Activated naive CD4-positive, alpha-beta T cell treated with Interleukin-2 at 50 U/mL for 16 hours (primary cell): ENCODE measurements at places on chromosomes 6 and 20.
A peak's percentile ranks its signal among the peaks of the same experiment; 100 is the strongest.

- DNase-seq, result no peak
These were observed 308.6 kb upstream of the MAP3K7 start for GRCh38 chr6:90895299-90896074.

DNA sequence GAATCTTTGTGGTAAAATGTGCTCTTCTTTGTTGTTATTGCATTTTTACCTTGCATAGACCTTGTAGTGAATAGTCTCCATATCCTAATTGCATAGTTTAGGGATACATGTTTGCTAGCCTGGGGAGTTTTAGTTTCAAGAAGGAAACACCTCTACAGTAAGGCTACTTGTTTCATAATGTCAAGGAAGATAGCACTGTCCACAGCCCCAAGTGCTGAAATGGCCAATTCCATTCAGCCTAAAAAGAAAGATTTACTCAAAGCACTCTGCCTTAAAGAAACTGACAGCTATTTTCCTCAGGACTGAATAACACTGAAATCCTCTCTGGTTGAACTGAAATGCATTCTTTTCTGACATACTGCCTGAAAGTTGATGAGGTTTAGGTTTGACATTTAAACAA is 2.6 kb downstream of the HCRTR2 start:
- DNase-seq, result no peak

DNA sequence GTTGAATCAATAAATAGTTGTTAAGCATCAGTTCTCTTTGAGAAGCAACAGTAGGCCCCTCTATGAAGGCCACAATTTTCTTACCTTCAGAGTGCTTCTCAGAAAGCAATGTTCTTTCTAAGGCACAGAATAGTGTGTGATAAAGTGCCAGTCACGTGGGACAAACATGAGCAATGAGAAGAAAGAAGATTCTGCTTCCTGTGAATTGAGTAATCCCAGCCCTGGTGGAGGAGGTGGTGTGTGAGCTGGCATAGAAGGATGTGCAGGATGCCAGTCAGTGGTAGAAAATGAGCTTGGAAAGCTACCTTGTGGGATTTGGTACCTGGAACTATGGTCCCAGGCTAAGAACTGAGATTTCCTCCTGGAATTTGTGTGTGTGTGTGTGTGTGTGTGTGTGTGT is 21.7 kb downstream of the KIZ start:
- no peak for DNase-seq

DNA sequence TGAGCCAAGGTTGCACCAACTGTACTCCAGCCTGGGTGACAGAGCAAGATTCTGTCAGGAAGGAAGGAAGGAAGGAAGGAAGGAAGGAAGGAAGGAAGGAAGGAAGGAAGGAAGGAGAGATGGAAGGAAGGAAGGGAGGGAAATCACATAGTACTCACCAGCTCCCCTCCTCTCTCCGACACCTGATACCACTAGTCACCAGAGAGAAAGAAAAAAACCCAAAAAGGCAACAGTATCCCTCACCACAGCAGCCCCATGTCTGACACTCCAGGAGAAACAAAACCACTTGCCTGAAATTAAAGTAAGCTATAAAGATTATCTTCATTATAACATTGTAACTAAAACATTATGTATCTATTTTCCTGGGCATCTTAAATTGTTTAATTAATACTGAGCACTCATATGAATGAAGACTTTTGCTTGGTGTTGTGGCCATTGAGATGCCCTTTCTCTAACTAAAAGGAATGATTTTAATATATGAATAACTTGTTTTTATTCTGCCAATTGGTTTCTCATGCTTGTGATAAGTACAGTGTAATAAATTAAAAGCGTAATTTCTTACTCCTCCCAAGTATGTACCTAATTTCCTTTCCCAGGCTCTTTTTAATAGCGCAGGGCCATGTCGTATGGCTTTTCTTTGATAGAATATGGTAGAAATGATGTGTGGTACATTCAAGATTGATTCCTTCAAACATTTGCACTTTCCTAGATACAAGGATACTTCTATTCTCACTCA is 390.0 kb downstream of the MMUT start:
- DNase-seq, result no peak

DNA sequence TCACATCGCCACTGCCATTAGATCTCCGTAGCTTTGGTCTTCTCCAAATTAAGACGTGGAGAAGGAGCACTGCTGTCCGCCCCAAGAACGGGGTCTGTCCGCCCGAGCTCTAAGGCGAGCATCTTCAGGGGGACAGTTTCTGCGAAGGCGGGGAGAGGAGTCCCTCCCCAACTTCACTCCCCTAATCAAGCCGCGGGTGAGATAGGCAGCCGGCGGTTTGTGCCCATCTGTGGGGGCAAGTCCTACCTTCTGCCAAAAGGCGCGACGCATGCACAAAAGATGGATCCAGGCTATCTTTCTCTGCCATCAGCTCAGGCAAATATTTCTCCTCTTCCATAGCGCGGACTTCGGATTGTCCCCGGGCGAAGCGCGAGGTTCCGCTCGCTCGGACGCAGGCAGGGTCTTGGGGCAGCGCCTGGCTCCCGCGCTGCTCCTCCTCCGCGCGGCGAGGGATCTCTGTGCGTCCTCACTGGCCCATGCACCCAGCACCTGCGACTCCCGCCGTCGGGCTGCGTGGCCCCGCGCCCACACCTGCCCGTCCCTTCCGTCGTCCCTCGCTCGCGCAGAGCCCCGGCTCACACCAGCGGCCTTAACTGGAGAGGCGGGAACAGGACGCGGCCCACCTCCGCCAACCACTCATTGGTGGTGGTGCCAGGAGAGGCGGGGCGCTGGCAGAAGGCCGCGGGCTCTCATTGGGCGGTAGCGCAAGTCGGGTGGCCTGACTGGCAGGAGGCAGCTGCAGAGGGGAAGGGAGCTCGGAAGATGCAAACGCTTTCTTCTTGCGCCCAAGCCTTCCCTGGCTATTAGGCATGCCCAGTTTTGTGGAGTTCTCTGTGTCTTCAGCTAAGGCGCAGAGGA is at the start of gene KHDRBS2:
TSS of gene KHDRBS2 (minus strand) at position 614 of the 858 bp plus-strand sequence.
- DNase-seq, result no peak

DNA sequence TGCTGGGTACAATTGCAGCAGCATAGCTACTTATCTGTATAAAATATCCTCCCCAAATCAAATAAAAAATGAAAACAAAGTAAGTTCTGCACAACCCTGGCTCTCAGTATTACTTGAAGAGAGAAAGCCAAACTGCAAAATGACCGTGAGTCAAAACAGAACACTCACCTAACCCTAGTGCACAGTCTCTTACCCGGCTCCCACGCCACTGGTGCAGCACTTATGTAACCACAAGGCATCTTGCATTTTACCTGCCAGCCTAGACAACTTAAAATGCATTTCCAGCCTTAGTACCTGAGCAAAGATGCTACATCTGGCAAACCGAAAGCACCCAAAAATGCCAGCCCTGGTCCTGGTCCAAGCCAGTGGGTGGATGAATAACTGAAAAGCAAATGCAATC is 12.4 kb upstream of the SIRPB1 start:
- peak; percentile 65 for DNase-seq

GRCh38 chr20:7828437-7828836 is 111.8 kb downstream of the HAO1 start:
- DNase-seq, result no peak

DNA sequence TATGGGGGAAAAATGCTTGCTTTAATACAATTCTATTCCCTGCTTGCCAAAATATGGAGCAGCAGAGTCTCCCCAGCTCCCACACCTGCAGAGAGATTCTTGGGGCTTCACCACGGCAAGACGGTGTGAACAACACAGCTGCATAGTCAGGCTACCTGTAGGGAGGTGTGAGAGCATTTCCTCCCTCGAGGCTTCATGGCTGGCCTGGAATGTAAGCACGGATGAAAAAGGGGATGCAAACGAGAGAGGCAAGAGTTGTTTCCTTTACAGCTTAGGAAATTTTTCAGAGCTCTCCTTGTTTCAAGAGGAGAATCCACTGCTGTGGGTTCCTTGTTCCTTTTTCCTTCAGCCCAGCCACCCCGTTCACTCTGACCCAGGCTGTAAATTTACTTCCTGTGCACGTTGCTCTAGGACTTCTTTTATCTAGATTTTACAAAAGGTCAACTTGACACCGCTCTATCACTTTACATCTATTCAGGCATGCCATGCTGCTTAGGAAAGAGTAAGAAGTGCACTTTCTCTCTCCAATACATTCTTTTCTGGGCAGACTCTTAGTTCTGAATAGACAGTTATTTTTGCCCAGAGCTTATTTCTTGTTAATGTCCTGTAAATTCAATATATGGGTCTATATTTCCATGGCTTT is 197.1 kb downstream of the KHDC1L start:
- DNase-seq, result no peak

DNA sequence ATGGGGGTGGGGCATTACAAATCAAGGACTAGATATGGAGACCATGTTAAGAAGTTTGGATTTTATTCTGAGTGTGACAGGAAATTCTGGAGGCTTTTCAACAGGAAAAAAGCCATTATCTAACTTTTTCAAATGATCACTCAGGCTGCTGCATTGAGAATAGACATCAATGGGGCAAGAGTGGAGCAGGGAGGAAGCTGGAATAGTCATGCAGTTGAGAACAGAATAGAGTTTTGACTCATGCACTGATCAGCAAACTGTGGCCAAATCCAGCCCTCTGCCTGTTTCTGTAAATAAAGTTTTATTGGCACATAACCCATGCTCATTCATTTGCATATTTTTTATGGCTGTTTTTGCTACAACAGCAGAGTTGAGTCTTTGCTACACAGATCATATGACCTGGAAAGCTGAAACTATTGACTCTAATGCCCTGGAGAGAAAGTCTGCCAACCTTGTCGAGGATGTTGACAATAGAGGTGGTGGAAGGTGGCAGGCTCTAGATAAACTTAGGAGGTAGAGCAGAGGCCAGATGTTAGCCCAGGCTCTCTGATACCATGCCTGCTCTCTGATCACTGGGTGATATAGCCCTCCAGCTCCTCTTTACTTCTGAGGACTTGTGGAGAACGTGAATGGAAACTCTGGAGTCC is 441.8 kb downstream of the PTPRT start:
- no peak for DNase-seq

- no peak for DNase-seq
These were observed 90.6 kb downstream of the QKI start for GRCh38 chr6:163504984-163505640.

DNA sequence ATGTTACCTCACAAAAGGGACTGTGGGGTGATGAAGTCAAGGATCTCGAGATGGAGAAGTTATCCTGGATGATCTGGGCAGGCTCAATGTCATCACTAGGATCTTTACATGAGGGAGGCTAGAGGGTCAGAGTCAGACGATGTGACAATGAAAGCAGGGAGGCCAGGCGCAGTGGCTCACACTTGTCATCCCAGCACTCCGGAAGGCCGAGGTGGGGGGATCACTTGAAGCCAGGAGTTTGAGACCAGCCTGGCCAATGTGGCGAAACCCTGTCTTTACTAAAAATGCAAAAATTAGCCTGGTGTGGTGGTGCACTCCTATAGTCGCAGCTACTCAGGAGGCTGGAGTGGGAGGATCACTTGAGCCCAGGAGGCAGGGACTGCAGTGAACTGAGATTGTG is 68.8 kb downstream of the TTLL2 start:
- DNase-seq, result no peak

- peak; percentile 34 for DNase-seq
These were observed 778 bp downstream of the PSMG4 start for GRCh38 chr6:3259491-3259958.

GRCh38 chr6:64996301-64996700 is 710.7 kb downstream of the EYS start:
- DNase-seq, result no peak

- DNase-seq, result no peak
These were observed 45.9 kb upstream of the PXDC1 start for GRCh38 chr6:3797231-3798054.

- no peak for DNase-seq
These were observed 341.0 kb upstream of the OPRM1 start for GRCh38 chr6:153698001-153698400.

DNA sequence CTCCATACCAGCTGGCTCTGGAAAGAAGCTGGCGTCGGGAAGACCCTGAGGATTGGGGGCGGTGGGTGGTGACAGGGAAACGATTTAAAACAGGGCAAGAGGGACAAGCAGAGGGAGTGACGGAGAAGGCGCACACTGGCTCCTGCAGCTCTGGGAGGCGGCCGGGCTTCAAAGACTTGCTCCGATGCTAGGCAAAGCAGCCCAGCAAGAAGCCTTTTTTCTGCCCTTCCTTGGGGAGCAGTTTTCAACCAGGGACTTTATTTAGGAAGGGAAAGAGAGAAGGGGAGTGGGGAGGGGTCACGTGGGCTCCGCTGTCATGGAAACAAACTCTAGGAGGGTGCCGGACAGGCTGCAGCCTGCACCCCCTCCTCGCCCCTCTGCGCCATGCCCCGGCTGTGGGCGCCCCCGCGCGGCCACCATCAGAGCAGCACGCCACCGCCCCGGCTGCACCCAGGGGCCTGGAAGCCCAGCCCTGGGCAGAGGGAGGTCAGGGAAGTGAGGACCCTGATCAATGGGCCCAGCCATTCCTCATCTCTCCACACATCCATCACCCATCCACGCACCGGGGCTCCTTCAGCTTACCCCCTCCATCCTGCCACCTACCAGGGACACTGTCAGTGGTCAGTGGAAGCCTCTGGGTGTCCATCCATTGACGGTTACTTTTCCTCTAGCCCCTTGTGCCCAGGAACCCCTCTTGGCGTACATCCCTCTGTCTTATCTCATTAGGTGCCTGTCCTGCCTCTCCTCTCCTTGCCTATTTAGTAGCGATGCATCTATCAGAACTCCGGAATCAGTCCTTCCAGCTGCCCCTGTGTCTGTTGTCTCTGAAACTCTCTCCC is 66.6 kb upstream of the CCDC167 start:
- peak; percentile 76 for DNase-seq

DNA sequence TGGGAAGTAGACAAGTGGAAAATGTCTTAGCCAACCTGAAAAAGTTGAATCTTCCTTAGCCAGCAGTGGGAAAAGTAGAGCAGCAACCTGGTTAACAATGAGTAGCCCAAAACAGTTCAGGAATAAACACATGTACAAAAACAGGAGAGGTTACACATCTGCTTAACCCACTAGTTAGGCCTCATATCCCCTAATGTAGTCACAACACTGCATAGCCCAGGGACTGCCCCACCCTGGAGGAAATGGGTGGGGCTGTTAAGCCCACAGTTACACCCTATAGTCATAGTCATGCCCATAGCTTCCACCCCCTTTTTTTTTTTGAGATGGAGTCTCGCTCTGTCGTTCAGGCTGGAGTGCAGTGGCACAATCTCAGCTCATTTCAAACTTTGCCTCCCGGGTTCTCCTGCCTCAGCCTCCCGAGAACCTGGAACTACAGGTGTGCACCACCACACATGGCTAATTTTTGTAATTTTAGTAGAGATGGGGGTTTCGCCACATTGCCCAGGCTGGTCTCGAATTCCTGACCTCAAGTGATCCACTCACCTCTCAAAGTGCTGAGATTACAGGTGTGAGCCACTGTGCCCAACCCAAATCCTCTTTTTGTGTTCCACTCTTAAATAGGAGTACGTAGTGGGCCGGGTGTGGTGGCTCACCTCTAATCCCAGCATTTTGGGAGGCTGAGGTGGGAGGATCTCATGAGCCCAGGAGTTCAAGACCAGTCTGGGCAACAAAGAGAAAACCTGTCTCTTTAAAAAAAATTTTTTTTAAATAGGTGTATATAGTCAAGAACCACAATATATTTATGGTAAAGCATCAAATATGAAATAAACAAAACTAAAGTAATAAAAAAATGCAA is 24.5 kb downstream of the ILRUN start:
- DNase-seq, result peak; percentile 82
